Muscle of leg (tissue), 16 donors: ENCODE measurements at places on chromosomes 5 and 9. TPM values are rescaled to one million over a fixed set of nuclear protein-coding genes. Genes with fewer than 3 reads are reported as not detected.

GRCh38 chr5:148904440-148904839, 78.0 kb downstream of the ADRB2 start:
- DNase-seq: peak; percentile 32

SAXO1 gene
- 0.04 TPM for total RNA-seq

DNA sequence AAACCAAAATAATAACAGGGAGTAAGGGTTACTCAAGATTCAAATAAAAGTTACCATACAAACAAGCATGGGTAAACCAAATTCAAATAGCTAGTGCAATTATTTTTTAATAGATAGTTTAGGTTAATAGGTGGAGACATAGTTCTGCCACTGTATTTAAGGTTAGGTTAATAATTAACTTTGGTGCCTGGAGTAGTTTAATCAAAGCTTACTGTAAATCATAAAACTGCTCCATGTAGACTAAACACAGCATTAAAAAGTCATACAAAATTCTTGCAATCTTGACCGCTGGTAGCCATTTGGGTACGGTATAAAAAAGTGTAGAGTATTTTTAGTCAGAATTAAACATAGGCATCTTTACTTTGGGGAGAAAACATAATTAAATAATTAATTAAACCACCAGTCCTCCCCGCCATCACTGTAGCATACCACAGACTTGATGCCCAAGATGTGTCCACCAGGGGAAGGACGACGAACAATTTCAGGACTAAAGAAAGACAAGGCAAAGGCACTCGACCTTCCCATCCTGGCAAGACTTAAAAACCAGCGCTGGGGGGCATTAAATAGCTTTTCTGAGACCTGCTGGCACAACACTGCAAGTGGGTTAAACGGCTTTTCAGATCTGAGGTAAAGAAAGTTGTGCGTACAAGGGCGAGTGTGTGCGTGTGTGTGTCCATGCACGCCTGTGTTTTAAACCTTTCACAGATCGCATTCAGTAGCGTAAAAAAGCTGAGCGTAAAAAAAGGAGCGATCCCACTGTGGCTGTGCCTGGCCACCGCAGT, 2.9 kb downstream of the SEMA6A start:
- DNase-seq: peak; percentile 56

- no peak for DNase-seq
These were observed 32.1 kb downstream of the TRMO start for GRCh38 chr9:97889941-97890887.

GRCh38 chr9:131104016-131104740, 7.8 kb downstream of the AIF1L start:
- no peak for DNase-seq

DNA sequence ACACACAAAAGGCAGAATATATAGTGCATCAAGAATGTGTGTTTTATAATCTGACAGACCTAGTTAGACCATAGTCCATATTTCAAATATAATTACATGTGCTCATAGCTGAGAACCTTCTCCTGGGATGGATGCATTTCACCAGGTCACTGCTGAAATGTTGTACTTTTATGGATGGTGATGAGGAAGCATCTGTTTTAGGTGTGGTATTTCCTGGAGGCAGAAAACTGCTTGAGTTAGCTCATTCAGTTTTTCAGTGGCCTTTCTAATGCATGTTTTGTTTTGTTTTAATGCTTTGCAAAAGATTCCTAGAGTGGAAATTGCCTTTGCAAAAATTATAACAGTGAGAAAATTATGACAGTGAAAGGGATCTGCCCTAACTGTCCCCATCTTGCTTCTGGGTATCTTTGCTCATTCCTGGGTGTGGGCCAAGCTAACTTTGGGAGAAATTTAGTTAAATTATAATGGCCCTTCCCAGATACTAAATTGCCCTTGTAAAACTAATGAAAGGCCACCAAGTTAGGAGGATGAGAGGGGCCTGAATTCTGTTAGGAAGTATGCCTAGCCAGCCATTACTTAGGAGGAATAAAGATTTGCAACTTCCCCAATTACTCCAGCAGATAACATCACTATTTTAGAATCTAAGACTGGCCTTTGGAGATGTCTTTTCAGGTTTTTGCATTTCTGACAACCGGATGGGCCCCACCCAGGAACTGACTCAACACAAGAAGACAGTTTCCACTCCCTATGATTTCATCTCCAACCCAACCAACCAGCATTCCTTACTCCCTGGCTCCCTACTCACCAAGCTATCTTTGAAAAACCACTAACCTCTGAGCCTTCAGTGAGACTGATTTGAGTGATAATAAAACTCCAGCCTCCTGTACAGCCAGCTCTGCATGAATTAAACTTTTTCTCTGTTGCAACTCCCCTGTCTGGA, 7.0 kb upstream of the IL12B start:
- DNase-seq: no peak

GRCh38 chr9:98083566-98084183, 27.1 kb downstream of the NANS start:
- no peak for DNase-seq

OR13J1 gene
- total RNA-seq: not detected

DNA sequence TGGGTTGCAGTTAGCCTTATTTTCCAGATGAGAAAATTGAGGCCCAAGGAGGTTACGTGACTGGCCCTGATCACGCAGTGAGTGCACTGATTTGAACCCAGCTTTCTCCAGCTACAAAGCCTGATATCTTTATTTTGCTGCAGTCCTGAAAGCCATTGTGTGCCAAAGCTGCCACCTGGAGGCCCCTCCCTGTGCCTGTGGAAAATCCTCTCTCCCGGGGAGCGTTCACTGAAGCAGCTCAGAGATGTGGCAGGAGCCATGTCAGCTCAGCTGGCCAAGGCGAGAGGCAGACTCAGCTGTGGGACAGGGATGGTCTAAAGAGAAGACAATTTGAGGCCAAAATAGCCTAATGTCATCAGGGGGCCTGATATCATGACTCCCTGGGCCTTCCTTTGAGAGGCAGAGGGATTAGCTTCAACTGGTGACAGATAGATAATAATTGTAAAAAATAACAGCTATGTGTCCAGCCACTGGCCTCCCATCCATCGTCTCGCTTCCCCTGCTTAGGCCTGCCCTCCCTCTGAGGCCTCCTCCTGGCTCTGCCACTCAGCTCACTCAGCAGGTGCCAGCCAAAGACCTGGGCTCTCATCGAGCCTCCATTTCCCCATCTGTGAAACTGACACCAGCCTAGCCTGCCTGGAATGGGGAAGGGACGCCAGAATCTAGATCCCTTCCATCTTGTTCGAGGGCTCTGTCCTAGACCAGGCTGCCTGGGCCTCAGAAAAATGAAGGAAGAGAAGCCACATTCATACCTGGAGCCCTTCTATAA, 74.3 kb upstream of the GGTA1 start:
- no peak for DNase-seq

DNA sequence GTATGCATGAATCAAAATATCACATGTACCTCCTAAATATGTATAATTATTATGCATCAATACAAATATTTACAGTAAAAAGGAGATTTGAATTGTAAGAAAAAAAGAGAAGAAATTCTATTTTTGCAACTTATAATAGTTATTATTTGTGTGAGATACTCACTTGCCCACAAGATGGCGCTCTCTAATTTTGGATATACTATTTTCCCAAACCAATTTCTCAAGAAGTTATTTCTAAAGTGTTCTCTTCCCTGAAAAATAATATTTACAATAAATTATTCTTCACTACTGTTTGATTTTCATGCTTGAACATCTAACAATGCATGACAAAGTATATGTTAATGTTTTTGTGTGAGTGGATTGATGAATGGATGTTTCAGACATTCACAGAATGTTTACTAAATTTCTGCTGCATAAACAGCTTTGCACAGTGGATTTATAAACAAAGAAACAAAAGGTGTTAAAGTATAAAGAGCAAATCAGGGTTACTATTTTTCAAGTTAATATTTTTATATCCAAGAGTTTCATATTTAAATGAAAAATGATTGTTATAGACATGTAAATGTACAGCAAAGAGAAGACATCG, 503.4 kb downstream of the PDE4D start:
- peak; percentile 62 for DNase-seq

GRCh38 chr9:97366889-97367288, 45.0 kb upstream of the TDRD7 start:
- no peak for DNase-seq

ACOT12 gene
- 0.18 TPM for total RNA-seq

- DNase-seq: no peak
These were observed 21.3 kb downstream of the AHRR start for GRCh38 chr5:342501-343460.

DNA sequence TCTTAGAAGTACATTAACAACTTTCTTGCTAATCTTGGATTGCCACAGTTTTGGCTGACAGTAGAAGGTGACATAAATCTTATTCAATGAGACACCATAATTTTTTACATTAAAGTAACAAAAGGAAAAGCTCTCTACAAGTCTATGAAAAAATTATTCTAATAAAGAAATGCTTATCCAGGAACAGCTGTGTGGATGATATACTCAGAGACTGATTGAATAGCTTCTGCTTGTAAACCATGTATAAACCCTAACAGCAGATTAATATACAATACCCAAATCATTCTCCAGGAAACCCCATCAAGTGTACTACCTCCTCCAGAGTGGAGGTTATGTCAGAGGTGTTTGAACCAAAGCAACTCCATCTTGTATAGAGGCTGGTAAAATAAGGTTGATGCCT, 581.4 kb upstream of the PTGER4 start:
- no peak for DNase-seq

GRCh38 chr5:167864801-167865200, 426.6 kb upstream of the WWC1 start:
- DNase-seq: no peak

SPATA31E1 gene
- total RNA-seq: not detected

TESK1 gene
- total RNA-seq: 12.8 TPM

GRCh38 chr5:9358961-9359685, 186.8 kb downstream of the SEMA5A start:
- no peak for DNase-seq

DNA sequence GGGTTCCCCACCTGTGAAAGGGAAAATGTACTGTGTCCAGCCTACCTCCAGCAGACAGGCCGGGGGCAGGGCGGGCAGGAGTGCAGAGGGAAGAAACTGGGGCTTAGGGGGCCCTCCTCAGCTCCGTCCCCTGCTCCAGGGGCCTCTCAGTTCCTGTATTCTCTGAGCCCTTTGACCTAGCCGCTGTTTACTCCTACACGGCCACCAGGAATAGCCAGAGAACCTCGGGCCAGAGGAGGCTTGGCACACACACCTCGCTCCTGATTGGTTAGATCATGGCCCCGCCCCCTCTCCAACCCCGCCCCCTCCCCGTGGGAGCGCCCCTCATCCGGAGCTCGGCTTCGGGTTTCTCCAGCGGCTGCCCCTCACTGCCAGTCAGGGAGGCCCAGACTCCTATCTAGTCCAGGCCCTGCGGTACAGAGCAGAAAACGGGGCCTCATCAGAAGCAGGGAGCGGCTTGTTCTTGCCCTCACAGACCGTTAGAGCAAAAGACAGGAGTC, 2.2 kb downstream of the ST6GALNAC6 start:
- peak; percentile 87 for DNase-seq

DNA sequence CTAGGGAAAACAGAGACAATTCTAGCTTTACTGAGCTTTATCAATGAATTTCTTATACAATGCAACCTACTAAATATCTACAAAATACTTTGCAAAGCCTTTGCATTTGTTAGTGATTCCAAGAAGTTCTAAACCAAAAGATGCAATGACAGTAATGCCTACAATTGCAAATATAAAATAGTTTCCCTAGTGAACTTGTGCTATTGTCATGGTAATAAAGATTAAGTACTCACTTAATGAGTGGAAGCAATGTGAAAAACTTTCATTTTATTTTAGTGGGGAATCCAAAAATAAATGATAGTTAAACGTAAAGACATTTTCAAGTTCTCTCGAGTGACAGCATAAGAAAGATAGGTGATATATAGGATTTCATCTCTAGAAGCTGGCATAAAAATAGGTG, 270.5 kb upstream of the CTNND2 start:
- no peak for DNase-seq

GRCh38 chr5:80198399-80198798, 57.4 kb downstream of the SERINC5 start:
- DNase-seq: no peak

GRCh38 chr9:15786616-15787015, 233.8 kb downstream of the CCDC171 start:
- DNase-seq: no peak

DNA sequence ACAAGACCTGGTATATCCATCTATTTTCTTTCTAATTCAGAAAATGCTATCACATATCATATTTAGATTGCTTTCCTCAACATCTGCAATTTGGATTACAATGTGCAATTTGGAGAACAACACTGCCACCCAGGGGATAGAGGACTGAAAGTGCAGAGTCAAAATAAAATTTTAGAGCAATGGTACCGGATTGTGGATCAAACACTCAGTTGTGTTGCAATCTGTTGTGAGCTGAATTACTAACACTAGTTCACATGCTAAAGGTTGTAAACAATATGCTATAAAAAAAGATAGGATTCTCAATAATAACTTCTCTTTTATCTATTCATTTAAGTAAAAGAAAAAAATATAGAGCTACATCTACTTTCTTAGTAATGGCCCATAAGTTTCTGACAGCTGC, 11.9 kb upstream of the SRFBP1 start:
- peak; percentile 87 for DNase-seq

DNA sequence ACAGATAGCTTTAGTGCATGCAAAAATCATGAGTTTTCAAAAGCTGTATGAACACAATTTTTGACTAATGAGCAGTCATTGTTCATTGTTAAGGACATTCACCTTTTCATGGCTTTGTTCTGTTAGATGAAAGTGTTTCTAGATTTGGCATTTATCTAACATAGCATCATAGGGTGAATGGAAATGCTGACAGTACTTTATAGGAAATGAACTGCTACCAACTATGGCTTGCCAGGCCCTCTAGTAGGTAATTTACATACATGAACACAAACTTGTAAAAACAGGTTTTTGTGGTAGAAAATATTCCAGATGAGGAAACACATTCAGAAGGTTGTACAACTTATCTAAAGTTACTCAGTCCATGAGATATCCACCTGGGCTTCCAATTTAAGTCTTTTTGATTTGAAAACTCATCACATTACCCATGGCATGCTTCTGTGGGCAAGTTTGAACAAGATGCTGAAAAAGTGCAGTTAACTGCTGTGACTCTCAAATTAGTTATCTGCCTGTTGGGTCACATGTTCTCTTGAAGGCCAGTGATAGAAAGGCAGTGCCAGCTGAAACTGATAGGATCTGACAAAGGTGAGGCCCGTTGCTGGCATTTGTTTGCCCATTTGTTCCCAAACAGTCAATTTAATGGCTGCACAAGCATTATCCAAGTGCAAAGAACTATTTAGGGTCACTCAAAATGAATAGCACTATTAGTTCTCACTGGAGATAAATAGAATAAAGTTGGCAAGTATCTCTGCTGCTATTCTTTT, 399.1 kb downstream of the MAN2A1 start:
- no peak for DNase-seq
